ENCODE measurements at places on chromosomes 13 and 19.

GRCh38 chr13:21089830-21090229 is 28.4 kb upstream of the LATS2 start:
- no peak for DNase-seq

DNA sequence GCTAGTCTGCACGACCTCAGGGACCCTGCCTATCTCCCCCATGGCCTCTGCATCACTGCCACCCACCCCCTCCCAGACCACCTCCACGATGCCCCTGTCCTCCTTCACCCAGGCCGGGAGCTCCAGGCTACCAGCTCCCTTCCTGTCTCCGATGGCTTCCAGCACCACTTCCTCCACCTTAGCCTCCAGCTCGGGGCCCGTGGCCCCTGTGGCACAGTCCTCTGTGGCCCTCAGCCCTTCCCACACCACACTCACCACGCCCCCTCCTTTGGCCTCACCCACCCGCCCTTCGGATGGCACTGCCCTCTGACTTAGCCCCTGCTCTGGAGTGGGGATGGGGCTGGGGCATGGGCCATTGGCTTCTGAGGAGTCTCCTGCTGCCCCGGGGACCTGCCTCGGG is 7.2 kb downstream of the PALM3 start:
- DNase-seq, result no peak

GRCh38 chr19:51311351-51312257 is at the start of gene IGLON5:
IGLON5 (plus strand) TSS chr19:51311644; CDS start chr19:51311848, 204 bp downstream.
- DNase-seq, result no peak

- no peak for DNase-seq
Observed at GRCh38 chr13:112804374-112804773, 114.5 kb downstream of the ATP11A start.

DNA sequence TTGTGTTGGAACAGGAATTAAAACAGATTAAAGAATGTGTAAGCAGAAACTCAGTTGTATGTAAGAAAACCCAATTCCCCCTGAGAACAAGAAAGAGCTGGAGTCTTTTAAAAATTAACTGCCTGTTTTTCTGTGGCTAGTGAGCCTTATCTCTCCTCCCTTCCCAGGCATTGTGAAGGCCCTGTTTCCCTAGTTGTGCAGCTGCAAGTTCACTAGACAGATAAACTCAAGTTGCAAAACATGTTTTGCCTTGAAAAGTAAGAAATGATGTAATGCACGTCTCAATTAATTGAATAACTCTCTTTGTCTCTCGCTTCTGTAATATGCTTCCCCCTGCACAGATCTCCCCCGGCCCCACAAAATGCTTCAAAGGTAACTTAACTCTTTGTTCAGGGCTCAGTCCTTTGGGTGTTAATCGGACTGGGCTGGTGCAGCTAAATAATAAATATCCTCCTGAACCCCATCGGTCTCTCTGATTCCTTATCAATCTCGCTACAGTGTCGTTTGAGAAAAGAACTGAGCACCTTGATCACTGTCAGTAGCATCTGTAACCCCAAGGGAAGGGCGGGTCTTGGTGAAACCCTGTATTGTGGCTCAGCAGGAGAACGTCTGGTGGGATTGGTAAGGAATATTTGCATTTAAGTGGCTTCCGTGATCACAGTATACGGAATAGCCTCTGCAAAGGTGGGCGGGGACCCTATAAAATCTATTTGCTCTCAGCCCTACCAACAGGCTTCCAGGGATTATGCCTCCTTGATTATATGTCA is 1.6 kb upstream of the ZNF556 start:
- no peak for DNase-seq

Data from NCI-H774 (cell line).